Left cardiac atrium (tissue), 4 donors: ENCODE measurements at places on chromosomes 1 and 21.

DNA sequence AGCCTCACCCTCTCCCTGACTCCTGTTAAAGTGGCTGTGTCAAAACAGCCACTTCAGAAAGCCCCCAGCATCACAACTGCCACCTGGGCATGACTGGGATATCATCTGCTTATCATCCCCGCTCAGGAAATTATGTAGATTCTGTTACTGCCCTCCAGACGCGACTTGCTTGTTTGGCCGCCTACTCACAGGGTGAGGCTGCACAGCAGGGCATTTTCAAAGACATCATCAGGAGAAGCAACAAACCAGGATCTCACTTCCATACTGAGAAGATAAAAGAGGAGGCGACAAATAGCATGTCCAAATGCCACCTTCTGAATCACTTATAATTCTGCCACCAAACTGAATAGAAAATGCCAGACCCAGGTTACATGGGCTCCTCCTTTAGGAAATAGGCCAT, 94.8 kb downstream of the MIS18A start:
- DNase-seq: no peak

DNA sequence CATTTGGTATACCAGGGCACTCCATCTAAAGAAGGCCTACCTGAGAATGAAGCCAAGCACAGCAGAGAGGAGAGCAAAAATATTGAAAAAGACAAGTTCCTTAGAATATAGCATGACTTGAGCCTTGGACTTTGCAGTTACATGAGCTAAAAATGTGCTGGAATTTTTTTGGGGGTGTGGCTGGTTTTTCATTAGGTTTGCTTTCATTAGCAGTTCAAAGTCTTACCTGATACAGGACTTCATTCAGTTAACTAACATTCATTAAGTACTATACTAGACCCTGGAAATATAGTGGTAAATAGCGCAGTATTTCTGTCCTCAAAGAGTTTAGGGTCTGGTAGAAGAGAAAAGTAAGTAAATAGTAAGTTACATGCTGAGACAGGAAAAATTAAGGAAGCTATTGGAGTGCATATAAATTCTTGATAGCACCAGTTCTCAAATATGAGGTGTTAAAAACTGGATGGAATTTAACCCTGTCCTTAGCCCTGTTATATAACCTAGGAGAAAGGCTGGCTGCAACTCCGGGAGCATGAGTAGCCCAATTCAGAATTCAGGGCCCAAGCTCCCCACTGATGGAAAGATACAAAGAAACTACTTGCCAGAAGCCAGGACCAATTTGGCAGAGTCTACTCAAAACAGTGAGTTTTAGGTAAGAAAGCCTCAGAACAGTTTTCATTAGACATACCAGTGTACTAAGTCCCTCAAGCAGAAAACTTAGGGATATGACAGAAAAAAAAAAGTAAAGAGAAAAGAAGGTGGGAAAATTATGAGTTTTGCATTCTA, 3.1 kb upstream of the DOCK7 start:
- no peak for DNase-seq

DNA sequence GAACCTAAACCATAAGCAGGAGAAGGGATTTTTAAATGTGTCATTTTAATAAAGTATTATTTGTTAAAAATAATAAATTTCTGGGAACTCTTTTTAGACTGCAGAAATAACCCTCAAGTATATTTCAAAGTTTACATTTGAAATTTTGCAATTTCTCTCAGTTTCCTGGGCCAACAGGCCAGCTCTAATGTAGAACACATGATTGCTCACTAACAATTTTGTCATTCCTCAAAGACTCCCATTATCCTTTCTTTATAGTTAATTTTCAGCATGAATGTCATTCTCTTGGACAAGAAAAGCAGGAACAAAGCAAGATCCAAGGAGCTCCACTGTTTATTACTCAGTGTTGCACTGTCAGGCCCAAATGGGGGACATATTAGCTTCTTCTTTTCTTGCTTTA, 119.4 kb upstream of the VANGL1 start:
- no peak for DNase-seq

DNA sequence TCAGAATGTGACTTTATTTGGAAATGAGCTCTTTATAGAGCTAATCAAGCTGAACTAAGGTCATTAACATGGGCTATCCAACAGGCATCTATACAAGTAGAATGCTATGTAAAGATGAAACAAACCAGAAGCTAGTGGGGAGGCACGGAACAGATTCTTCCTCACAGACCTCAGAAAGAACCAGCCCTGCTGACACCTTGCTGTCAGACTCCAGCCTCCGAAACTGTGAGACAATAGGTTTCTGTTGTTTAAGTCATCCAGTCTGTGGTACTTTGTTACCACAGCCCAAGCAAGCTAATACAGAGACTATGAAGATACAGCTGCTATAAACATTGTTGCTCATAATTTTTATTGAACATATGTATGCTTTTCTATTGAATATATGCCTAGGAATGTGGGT, 406.3 kb upstream of the CHRM3 start:
- no peak for DNase-seq

DNA sequence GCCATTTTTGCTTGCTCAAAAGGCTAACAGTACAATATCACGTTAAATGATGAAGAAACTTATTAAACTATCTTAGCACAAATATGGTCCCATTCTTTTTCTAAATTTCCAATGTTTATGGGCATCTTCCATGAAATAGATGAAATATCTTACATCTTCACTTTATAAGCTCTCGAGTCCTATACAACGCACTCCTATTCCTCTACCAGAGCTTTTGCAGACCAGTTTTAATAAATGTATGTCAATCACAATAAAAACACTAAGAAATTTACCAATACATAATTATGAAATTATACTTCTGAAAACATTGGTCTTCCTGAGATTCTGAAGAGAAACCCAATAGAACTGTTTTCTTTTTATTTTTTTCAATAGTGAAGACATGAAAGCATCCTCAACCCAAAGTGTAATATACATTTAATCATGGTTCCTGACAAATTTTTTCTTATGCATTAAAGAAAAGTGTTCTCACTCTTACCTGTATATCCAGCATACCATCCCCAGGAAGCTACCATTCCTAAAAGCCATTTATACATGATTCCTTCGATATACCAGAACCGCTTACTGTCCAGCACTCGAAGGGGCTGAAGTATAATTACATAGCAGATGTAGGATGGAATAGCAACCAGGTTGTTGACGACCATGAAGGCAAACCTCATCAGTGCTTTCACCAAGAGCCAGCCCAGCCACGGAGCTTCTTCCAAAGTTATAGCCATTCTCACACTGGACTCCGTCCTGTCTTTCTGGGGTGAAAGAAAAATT, 1.8 kb downstream of the LPGAT1 start:
- no peak for DNase-seq

- no peak for DNase-seq
These were observed 325.8 kb upstream of the PBX1 start for GRCh38 chr1:164233149-164233548.
